Kidney (tissue), 22 donors: ENCODE measurements at places on chromosomes 11 and 22. TPM values are rescaled to one million over a fixed set of nuclear protein-coding genes. Genes with fewer than 3 reads are reported as not detected.
A peak's percentile ranks its signal among the peaks of the same experiment; 100 is the strongest.

GRCh38 chr11:116882386-116882785 is 45.0 kb upstream of the APOA1 start:
- no peaks in the 10 kb centered on the region for H3K27me3 ChIP-seq
- no peak overlapping the region for H3K4me3 ChIP-seq
- no peaks in the 10 kb centered on the region for H3K4me1 ChIP-seq
- no peak for DNase-seq
- peaks cover 6% of the 10 kb centered on the region for H3K36me3 ChIP-seq

Gene GUCY1A2
- 16.1 TPM for total RNA-seq

Gene UPK3A
- total RNA-seq: not detected

DNA sequence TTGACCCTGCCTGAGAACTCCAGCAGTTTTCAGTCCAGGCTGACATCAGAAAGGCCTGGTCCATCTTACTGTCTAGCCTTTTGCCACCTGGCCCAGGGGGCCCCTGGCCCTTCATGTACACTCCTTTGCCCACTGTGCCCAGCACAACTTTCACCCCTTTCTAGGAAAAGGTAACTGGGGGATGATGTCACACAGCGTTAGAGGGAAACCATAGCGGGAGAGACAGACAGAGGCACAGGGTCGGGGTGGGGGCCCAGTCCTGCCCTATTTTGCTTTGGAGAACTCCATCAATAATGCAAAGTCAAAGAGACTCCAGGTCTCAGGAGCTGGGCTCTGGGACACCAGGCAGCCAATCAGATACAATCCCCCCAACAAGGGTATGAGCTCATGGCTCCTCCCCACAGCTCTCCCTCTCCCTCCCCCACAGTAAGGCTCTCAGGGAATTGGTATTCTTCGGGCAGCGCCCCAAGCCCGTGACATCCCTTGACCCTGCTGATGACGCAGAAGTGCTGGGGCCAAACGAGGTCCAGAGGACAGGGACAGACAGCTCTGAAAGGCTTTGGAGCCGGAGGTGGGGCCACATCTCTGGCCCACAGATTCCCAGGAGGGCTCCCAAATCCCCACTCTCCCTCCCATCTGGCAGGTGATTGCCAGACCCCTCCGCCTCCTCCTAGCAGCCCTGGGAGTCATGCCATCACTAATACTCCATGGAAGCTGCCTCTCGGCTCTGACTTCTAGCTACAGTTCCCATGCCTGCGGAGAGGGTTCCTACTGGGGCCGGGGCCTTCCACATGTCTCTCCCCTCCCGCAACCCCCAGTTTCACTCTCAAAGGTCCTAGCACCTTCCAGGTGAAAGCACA is 5.9 kb downstream of the USP2 start:
- no peaks in the 10 kb centered on the region for H3K36me3 ChIP-seq
- H3K4me1 ChIP-seq: peaks cover 43% of the 10 kb centered on the region
- H3K4me3 ChIP-seq: no peak overlapping the region
- DNase-seq: no peak
- H3K27ac ChIP-seq: peak overlapping the region; percentile 89
- no peaks in the 10 kb centered on the region for H3K27me3 ChIP-seq

- DNase-seq: no peak
- H3K27me3 ChIP-seq: no peaks in the 10 kb centered on the region
- H3K4me3 ChIP-seq: no peak overlapping the region
- H3K4me1 ChIP-seq: no peaks in the 10 kb centered on the region
- no peak overlapping the region for H3K27ac ChIP-seq
Measured at GRCh38 chr11:4580124-4580523, 1.4 kb upstream of the OR52I2 start.

Gene FAM111A
- 42.2 TPM for total RNA-seq

- no peak for DNase-seq
- peaks cover 9% of the 10 kb centered on the region for H3K4me1 ChIP-seq
- no peaks in the 10 kb centered on the region for H3K27me3 ChIP-seq
- no peaks in the 10 kb centered on the region for H3K36me3 ChIP-seq
Measured at GRCh38 chr11:6559369-6559768, 44.0 kb downstream of the RRP8 start.

DNA sequence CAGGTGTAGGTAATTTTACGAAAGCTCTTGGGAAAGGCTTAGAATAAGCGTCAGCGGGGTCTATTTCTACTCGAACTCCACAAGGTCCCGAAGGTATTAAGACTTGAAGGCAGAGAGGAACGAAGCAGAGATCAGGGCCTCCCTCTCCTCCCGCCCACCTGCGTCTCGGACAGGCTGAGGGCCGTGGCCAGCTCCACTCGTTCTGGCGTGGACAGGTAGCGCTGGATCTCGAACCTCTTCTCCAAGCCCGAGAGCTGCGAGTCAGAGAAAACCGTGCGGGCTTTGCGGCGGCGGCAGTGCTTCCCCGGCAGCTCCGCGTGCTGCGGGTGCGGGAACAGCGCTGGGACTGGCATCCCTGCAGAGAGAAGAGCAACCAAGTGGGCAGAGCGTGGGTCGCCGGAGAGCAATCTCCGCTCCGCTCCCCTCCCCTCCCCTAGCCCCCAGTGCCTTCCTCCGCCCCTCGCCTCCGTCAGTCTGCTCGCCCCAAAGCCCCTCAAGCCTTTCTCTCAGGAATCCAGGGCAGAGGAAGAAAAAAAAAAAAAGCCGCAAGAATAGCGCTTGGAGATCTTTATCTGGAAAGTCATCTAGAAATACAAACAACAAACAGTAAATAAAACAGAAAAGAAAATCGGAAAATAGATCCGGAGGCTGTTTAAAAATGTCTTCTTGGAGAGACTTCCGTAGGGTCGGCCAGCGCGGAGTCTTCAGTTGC is 2.4 kb downstream of the BSX start:
- H3K27me3 ChIP-seq: peaks cover 86% of the 10 kb centered on the region
- H3K27ac ChIP-seq: no peak overlapping the region
- no peak overlapping the region for H3K4me3 ChIP-seq

- no peak overlapping the region for H3K27ac ChIP-seq
- no peak for DNase-seq
- no peak overlapping the region for H3K4me3 ChIP-seq
- H3K4me1 ChIP-seq: no peaks in the 10 kb centered on the region
- H3K36me3 ChIP-seq: no peaks in the 10 kb centered on the region
Measured at GRCh38 chr11:27520226-27520625, 13.7 kb upstream of the LIN7C start.

GRCh38 chr11:123056835-123057491 is 5.0 kb downstream of the HSPA8 start:
- H3K27ac ChIP-seq: no peak overlapping the region
- peaks cover 36% of the 10 kb centered on the region for H3K36me3 ChIP-seq
- H3K27me3 ChIP-seq: no peaks in the 10 kb centered on the region
- peaks cover 21% of the 10 kb centered on the region for H3K4me1 ChIP-seq

Gene PHLDB1
- total RNA-seq: 118 TPM

DNA sequence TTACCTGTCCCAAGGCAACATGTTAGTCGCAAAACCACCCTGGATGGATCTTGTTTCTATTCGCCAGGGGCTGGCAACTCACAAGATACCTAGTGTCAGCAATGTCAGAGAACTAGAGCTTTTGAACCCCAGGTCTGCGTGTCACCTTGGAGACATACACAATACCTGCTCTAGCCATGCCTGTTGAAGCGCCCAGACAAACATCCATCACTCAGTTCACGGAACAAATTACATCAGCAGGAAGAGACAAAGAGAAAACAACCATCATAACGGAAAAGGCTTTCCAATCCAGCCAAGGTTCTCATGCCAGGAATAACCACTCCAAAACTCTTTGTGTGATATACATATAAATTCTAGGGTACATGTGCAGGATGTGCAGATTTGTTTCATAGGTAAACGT is 2.2 kb downstream of the CD59 start:
- peak overlapping the region; percentile 64 for H3K27ac ChIP-seq
- no peaks in the 10 kb centered on the region for H3K36me3 ChIP-seq
- H3K4me3 ChIP-seq: peak overlapping the region; percentile 91
- no peaks in the 10 kb centered on the region for H3K27me3 ChIP-seq

Gene PLAAT4
- total RNA-seq: 111 TPM

DNA sequence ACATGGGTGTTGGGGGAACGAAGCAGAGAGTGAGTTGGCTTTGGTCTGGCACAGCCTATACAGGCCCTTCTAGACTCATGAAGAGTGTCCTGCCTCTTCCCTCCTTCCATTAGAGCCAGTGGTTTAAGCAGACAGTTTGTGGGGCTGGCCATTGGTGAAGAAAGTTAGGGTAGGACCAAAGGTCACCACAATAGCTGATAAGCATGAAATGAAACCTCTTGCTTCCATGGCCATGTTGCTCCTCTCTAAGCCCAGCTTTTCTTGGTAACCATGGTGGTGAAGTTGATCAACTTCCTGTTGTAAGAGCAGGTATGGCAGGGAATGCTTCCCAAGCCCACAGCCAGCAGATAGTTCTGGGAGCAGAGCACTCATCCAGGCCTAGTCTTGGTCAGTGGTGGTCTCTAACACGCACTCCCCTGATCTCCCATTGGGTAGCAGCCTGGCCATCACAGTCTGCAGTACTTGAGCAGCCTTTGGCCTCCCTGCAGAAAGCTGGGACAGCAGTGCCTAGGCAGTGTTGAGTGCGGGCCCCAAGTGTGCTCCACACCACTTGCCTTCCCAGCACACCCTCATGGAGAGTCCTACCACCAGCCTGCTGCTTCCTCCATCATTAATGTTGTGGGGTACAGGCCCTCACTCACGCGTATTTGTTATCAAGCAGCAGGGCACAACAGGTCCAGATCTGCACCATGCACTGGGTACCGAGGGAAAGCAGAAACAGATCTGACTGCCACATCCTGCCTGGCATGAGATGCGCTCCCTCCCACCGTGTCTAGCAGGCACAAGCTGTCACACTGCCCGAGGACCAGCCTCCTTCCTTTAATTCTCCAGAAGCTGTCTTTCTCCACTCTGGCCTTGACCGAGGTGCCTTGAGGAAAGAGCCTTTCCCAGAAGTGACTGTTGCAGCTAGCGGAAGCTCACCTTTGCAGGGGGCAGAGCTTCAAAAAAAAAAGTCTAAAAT is 65.8 kb upstream of the SUSD2 start:
- no peak overlapping the region for H3K27ac ChIP-seq
- H3K4me3 ChIP-seq: no peak overlapping the region
- H3K4me1 ChIP-seq: no peaks in the 10 kb centered on the region
- no peaks in the 10 kb centered on the region for H3K27me3 ChIP-seq

Gene MICALL1
- 30.9 TPM for total RNA-seq

- H3K36me3 ChIP-seq: no peaks in the 10 kb centered on the region
- no peaks in the 10 kb centered on the region for H3K4me1 ChIP-seq
- H3K27me3 ChIP-seq: no peaks in the 10 kb centered on the region
- H3K27ac ChIP-seq: no peak overlapping the region
- H3K4me3 ChIP-seq: no peak overlapping the region
Measured at GRCh38 chr11:38332046-38332445, 1734.0 kb upstream of the RAG2 start.

Gene STIM1
- 68.0 TPM for total RNA-seq

Gene YWHAH
- 274 TPM for total RNA-seq

DNA sequence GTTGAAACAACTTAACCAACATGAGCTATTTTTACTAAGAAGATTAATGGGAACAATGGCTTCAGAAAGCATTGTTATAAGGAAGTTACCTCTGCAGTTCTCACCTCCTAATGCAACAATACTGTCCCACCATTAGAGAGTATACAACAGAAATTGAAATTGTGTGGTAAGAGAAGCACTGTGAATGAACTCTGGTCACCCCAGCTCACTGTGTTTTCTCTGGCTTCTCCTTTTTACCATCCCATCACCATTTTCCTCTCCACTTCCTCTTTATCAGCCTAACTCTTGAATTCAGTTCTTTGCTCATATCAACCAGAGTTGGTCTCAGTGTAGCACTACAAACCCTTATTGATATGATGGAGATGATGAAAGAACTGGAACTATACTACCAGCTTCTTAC is 138.0 kb upstream of the POU2AF2 start:
- no peak overlapping the region for H3K4me3 ChIP-seq
- H3K4me1 ChIP-seq: no peaks in the 10 kb centered on the region
- no peak for DNase-seq
- H3K27me3 ChIP-seq: no peaks in the 10 kb centered on the region
- H3K27ac ChIP-seq: no peak overlapping the region

Gene FAM168A
- 38.1 TPM for total RNA-seq

Gene MYO7A
- 10.7 TPM for total RNA-seq

DNA sequence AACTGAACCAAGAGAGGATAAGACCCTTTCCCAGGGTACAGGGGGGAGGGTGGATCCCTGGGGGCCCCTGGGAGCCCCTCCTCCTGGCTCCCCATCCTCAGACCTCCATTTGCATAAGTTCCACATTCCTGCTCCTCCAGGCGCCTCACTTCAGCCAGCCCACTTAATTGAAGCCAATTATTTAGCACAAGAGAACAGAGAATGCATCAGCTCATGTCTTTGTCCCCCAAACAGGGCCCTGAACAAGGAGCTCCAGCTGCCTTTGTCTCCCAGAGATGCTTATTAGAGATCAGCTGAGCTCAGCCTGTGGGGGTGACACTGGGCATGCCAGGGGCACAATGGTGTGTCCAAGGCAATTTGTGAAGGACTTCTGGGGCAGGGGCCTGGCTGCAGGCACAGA is 89.9 kb upstream of the PRDM11 start:
- H3K4me3 ChIP-seq: no peak overlapping the region
- DNase-seq: no peak
- H3K4me1 ChIP-seq: no peaks in the 10 kb centered on the region
- H3K36me3 ChIP-seq: no peaks in the 10 kb centered on the region
- H3K27ac ChIP-seq: no peak overlapping the region
- H3K27me3 ChIP-seq: no peaks in the 10 kb centered on the region

DNA sequence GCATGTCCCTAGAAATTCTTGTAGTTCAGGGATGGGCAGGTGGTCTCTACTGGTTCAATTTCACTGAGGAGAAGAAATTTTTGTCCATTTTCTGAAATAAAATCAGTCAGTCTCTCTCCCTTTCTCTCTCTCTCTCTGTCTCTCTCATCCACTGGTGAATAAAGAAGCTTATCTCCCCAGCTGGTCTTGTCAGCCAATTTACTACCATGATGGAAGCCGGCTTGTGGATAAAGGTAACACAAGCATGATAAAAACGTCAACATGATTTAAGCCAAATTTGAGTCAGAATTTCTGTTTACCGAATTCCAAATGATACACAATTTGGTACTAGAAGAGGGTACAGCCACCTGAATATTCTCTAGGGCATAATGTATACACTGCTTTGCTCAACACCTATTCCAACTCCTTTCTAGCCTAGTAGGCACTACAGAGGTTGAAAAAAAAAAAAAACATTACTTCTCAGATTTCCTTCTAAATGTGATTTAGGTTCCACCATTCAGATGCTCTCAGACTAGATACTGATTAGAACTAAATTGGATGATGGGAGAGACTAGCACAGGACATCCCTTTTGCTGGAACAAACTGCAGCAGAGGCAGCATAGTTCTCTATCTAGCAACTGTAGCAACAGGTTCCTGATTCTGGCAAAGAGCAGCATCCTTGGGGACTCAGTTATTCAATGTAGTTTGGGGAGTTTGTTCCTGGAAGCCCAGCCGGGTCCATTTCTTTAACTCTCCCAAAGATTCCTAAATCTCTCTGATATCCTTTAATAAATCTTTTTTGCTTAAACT is 18.8 kb downstream of the PAK1 start:
- DNase-seq: no peak
- no peaks in the 10 kb centered on the region for H3K4me1 ChIP-seq
- H3K27ac ChIP-seq: no peak overlapping the region
- no peaks in the 10 kb centered on the region for H3K27me3 ChIP-seq
- H3K4me3 ChIP-seq: no peak overlapping the region

GRCh38 chr11:114610550-114610949 is 15.0 kb upstream of the NXPE4 start:
- H3K36me3 ChIP-seq: no peaks in the 10 kb centered on the region
- DNase-seq: no peak
- H3K27ac ChIP-seq: no peak overlapping the region
- H3K4me1 ChIP-seq: no peaks in the 10 kb centered on the region
- no peaks in the 10 kb centered on the region for H3K27me3 ChIP-seq

Gene SYT7
- 5.7 TPM for total RNA-seq
